ENCODE measurements at places on chromosomes 5 and 9. TPM values are rescaled to one million over a fixed set of nuclear protein-coding genes. Genes with fewer than 3 reads are reported as not detected.

The EIF4EBP3 gene
- 6.0 TPM for total RNA-seq

The PCDHB7 gene
- not detected for total RNA-seq

The DBH gene
- not detected for total RNA-seq

The NR4A3 gene
- 0.86 TPM for total RNA-seq

The TMC1 gene
- 0.57 TPM for total RNA-seq

The TMEM161B gene
- total RNA-seq = 22.1 TPM

The VAV2 gene
- 33.2 TPM for total RNA-seq

The PRRT1B gene
- not detected for total RNA-seq

The THBS4 gene
- total RNA-seq = 1.5 TPM

The PCDHGA9 gene
- total RNA-seq = 0.34 TPM

DNA sequence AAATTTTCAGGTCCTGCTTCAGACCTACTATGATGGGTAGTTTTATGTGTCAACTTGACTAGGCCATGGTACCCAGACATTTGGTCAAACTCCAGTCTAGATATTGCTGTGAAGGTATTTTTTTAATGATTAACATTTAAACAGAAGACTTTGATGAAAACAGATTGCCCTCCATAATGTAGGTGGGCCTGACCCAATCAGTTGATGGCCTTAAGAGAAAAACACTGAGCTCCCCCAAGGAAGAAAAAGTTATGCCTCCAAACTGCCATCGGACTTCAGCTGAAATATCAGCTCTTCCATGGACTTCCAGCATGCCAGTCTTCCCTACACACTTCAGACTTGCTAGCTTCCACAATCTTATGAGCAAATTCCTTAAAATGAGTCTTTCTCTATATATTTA, 67.3 kb upstream of the TYRP1 start:
- no peaks in the 10 kb centered on the region for H3K4me1 ChIP-seq
- H3K4me3 ChIP-seq = no peak overlapping the region
- H3K27me3 ChIP-seq = no peaks in the 10 kb centered on the region
- H3K27ac ChIP-seq = no peak overlapping the region
- no peaks in the 10 kb centered on the region for H3K36me3 ChIP-seq
- no peak for DNase-seq

GRCh38 chr9:127947841-127948710, 10.4 kb upstream of the DPM2 start:
- no peak overlapping the region for H3K4me3 ChIP-seq
- peak overlapping the region; percentile 17 for H3K27ac ChIP-seq
- H3K36me3 ChIP-seq = no peaks in the 10 kb centered on the region
- H3K4me1 ChIP-seq = peaks cover 31% of the 10 kb centered on the region
- no peaks in the 10 kb centered on the region for H3K27me3 ChIP-seq
- no peak for DNase-seq

DNA sequence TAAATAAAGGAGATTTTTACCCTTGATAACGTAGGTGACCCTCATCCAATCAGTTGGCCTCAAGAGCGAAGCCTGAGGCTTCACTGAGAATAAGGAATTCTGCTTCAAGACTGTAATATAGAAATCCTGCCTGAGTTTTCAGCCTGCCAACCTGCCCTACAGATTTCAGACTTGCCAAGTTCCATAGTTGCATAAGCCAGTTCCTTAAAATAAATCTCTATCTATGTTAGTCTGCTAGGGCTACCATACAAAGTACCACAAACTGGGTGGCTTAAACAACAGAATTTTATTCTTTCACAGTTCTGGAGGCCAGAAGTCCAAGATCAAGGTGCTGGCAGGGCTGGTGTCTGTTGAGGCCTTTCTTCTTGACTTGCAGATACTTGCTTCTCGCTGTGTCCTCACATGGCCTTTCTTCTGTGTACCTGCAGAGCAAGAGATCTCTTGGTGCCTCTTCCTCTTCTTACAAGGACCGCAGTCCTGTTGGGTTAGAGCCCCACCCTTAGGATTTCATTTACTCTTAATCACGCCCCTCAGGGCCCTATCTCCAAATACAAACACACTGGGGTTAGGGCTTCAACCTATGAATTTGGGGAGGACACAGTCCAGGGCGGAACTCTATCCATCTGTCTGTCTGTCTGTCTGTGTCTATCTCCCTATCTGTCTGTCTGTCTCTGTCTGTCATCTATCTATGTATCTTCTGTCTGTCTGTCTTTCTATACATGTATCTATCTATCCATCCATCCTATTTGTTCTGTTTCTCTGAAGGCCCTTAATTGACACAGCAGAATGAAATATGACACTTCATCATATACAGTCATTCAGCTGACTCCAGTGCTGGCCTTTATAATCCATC, 17.0 kb upstream of the CMBL start:
- no peaks in the 10 kb centered on the region for H3K36me3 ChIP-seq
- no peak overlapping the region for H3K4me3 ChIP-seq
- H3K27me3 ChIP-seq = no peaks in the 10 kb centered on the region
- DNase-seq = no peak
- no peak overlapping the region for H3K27ac ChIP-seq

DNA sequence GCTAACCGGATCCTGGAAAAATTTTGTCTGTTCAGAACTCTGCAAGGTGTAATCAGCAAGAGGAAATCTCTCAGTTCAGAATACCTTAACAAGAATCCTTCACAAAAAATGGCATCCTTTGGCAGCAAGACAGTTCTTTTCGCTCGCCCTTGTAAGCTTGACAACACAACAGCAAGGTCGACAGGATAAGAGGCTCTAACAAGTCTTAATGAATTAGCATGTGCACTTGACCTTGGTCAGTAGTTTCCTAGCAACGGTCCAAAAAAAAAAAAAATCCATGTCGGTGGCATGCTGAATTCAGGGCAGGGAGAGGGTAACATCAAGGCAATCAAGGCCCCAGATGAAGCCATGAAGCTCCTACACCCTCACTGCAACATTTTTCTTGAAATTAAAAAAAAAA, 172.8 kb downstream of the APBA1 start:
- H3K36me3 ChIP-seq = no peaks in the 10 kb centered on the region
- H3K27ac ChIP-seq = no peak overlapping the region
- no peak overlapping the region for H3K4me3 ChIP-seq
- no peaks in the 10 kb centered on the region for H3K4me1 ChIP-seq

DNA sequence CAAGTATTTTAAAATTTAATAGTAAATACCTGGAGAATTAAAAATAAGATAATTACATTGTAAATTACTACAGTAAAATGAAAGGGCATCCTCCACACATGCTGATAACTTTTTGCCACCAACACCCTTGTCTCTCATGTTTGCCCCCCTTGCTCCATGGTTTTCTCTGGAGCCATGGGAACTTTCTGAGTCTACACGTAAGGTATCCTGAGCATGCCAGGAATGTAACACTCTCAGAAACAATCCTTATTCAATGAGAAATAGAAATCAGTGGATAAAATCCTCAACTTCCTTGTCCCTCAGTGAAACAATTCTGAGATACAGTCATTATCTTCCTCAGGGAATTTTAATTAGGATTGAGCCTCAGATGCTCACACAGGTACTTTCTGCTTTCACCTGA, 108.9 kb downstream of the IZUMO3 start:
- H3K4me1 ChIP-seq = no peaks in the 10 kb centered on the region
- H3K27ac ChIP-seq = no peak overlapping the region
- no peaks in the 10 kb centered on the region for H3K36me3 ChIP-seq
- DNase-seq = no peak

DNA sequence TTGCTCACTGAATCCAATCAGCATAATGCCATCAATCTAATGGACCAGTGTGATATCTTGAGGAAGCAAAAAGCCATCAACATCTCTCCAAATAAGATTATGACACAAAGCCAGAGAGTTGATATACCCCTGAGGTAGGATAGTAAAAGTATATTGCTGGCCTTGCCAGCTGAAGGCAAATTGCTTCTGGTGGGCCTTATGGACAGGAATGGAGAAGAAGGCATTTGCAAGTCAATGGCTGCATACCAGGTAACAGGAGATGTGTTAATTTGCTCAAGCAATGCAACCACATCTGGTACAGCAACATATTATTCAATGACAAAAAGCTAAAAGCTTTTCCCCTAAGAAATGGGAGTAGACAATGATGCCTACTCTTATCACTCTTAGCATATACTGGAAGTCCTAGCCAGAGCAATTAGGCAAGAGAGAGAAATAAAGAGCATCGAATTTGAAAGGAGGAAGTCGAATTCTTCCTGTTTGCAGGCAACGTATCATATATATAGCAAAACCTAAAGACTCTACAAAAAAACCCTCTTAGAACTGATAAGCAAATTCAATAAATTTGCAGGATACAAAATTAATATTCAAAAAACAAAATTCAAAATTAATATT, 216.1 kb upstream of the RASA1 start:
- DNase-seq = no peak
- no peaks in the 10 kb centered on the region for H3K36me3 ChIP-seq
- H3K27me3 ChIP-seq = no peaks in the 10 kb centered on the region
- no peak overlapping the region for H3K27ac ChIP-seq
- no peak overlapping the region for H3K4me3 ChIP-seq

GRCh38 chr5:139772089-139772791, 23.4 kb upstream of the PSD2 start:
- no peaks in the 10 kb centered on the region for H3K27me3 ChIP-seq
- no peak overlapping the region for H3K27ac ChIP-seq
- no peak for DNase-seq
- no peaks in the 10 kb centered on the region for H3K36me3 ChIP-seq
- peaks cover 24% of the 10 kb centered on the region for H3K4me1 ChIP-seq
- H3K4me3 ChIP-seq = no peak overlapping the region

GRCh38 chr5:117881426-117882230, 1106.7 kb downstream of the DTWD2 start:
- no peaks in the 10 kb centered on the region for H3K36me3 ChIP-seq
- DNase-seq = no peak
- H3K27ac ChIP-seq = no peak overlapping the region
- 0 out of 2 replicates have a peak, but pooled peaks cover 3% of the 10 kb centered on the region for H3K27me3 ChIP-seq
- no peaks in the 10 kb centered on the region for H3K4me1 ChIP-seq

GRCh38 chr5:174423558-174423957, 300.8 kb upstream of the MSX2 start:
- DNase-seq = no peak
- no peak overlapping the region for H3K4me3 ChIP-seq
- no peaks in the 10 kb centered on the region for H3K36me3 ChIP-seq
- no peak overlapping the region for H3K27ac ChIP-seq
- peaks cover 18% of the 10 kb centered on the region for H3K4me1 ChIP-seq

- no peaks in the 10 kb centered on the region for H3K36me3 ChIP-seq
- no peaks in the 10 kb centered on the region for H3K4me1 ChIP-seq
- DNase-seq = no peak
- H3K27me3 ChIP-seq = no peaks in the 10 kb centered on the region
- no peak overlapping the region for H3K27ac ChIP-seq
Measured at GRCh38 chr5:178545176-178545575, 45.0 kb downstream of the COL23A1 start.

DNA sequence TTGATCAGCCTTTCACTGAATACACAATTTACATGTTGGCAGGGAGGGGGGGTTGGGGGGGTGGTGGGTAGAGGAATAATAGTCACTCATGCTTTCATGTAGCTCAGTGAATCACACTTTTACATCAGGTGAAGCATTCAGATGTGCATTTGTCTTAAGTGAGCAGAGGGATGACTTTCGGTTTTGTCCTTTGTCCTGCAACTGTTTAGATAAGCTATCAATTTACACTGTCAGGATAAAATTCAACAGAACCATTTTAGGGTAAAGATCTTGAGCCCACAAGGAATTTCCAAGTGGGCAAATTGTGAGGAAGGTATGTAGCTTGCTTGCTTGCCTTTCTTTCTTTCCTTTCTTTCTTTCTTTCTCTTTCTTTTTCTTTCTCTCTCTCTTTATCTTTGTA, 576.2 kb downstream of the MTRR start:
- no peak for DNase-seq
- H3K36me3 ChIP-seq = no peaks in the 10 kb centered on the region
- no peaks in the 10 kb centered on the region for H3K27me3 ChIP-seq
- H3K27ac ChIP-seq = no peak overlapping the region

DNA sequence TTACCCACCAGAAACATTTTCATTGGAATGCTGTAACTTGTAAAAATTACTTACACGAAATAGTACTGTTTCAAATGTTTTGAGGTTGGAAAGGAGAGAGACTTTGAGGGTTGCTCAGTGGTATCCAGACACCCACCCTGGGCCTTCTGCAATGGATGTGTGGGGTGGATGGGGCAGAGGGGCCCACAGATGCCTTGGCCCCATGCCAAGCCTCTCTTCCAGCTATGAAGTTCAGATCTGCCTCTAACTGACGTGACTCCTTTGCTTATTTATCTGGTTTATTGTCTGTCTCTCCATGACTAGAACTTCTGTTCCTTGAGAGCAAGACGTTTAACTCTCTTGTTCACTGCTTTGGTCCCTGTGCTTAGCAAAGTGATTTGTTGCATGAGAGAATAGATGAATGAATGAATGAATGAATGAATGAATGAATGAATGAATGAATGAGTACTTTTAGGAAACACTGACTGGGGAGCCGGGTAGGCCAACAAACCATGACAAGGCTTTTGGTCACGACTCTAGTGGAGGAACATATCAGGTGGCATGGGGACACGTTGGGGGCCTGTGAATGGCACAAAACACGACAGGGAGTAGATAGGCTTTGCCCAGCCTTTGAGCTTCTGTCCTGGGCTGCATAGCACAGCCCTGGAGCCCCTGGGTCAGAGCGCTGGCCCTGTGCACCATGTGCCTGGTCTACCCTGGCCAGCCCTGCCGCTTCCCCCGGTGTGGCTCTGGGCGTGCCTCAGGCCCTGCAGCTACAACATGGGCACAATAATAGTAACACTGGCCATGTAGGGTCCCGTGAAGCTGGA, 31.8 kb downstream of the AK8 start:
- H3K27me3 ChIP-seq = no peaks in the 10 kb centered on the region
- no peaks in the 10 kb centered on the region for H3K4me1 ChIP-seq
- no peak overlapping the region for H3K4me3 ChIP-seq
- H3K36me3 ChIP-seq = no peaks in the 10 kb centered on the region
- no peak for DNase-seq

DNA sequence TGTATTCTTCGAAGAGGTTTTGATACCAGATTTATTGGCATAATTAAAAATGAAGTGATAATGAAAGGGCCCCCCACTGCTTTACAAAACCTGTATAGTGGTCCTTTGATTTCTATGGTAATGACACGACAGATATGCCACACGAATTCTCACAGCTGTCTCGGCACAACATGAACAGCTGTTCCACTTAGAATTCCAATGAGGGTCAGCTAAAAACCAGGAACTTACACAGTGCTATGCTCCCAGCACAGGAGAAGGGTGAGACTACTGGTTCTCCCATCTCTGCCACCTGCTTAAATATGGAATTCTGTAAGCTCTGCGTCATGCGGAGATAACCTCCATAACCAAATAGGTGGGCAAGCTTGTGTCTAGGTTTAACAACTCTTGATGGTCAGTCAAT, 183.0 kb upstream of the EFNA5 start:
- no peaks in the 10 kb centered on the region for H3K36me3 ChIP-seq
- no peaks in the 10 kb centered on the region for H3K4me1 ChIP-seq
- DNase-seq = no peak
- H3K27me3 ChIP-seq = no peaks in the 10 kb centered on the region

Measured in HCT116 (cell line).